NCI-H2171 (cell line): ENCODE measurements at places on chromosomes 16 and 17.

GRCh38 chr17:44850612-44851011, 2.9 kb downstream of the HIGD1B start:
- DNase-seq: peak; percentile 34

GRCh38 chr16:66322174-66322573, 44.3 kb upstream of the CDH5 start:
- DNase-seq: no peak

GRCh38 chr16:12462426-12463280, 341.0 kb downstream of the CPPED1 start:
- DNase-seq: no peak

DNA sequence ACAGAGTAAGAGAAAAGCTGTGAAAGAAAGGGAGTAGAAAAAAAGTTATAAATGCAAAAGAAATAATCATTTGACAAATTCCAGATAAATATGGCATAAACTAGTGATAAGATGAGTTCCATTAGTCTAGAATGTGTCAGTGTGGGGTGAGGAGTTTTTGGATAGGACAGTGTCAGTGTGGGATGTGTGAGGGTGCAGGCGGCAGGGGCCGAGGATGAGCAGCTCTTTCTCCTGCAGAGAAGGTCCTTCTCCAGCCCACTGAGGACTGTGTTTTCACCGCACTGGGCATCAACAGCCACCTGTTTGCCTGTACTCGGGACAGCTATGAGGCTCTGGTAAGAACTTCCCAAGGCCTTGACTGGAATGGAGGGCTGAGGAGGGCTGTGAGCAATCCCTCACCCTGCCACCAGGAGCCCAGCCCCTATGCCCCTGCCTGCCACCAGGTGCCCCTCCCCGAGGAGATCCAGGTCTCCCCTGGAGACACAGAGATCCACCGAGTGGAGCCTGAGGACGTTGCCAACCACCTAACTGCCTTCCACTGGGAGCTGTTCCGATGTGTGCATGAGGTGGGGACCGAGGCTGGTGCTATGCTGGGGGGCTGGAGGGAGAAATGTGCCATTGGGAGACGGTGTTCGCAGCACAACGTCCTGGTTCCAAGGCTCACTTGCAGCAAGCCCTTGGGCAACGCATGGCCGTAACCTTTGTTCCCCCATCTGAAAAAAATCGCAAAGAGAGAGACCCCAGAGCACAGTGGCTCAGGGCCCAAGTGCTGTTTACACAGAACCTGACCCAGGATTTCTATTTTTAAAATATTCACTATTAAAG, 13.1 kb downstream of the RAPGEFL1 start:
- DNase-seq: no peak

DNA sequence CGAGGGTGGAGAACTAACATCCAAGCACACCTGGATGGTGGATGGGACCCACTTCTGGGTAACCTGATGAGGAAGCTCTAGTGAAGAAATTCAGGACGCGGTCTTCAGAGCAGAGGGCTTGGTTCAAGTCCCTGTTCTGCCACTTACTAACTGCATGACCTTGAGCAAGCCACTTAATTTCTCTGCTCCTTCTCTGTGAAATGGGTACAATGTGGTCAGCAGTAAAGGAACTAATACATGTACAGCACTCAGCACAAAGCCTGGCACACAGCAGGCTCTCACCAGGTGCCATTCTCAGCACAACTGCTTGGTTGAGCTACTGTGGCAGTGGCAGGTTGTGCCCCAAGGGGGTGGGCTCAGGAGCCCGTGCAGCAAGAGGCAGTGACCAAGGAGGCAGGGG, 1.9 kb upstream of the OSBPL7 start:
- DNase-seq: no peak

GRCh38 chr17:2056206-2057174, 1.6 kb downstream of the HIC1 start:
- DNase-seq: no peak

GRCh38 chr17:11002417-11002816, 164.5 kb upstream of the PIRT start:
- DNase-seq: no peak

GRCh38 chr17:63019138-63019873, 53.3 kb downstream of the TANC2 start:
- no peak for DNase-seq

- no peak for DNase-seq
Observed at GRCh38 chr16:57701759-57702371, 7.3 kb downstream of the DRC7 start.

GRCh38 chr17:45040459-45040858, 11.0 kb downstream of the DCAKD start:
- no peak for DNase-seq

GRCh38 chr17:3529817-3530741, 27.5 kb downstream of the TRPV3 start:
- no peak for DNase-seq

DNA sequence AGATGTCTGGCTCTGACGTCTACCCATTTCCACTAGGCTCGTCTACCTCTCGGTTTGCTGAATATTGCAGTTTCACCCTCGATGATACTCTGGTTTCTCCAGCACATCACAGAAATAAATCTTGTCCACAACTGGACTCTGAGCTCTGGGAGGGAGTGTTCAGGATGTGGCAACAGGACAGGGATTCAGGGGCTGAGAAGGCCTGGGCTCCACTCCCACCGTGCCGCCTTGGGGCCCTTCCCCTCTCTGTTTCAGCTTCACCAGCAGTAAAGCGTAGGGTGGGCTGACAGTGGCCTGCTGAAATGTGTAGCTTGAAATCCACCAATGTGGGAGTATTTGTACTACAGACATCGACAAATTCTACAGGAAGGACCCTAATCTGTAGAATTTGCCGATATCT, 20.0 kb downstream of the TEKT1 start:
- DNase-seq: no peak

- no peak for DNase-seq
Observed at GRCh38 chr17:41029633-41030245, at the start of gene KRTAP1-4. Gene KRTAP1-4, minus strand, starts transcription at chr17:41030195. Its CDS starts 117 bp downstream, at chr17:41030078.

DNA sequence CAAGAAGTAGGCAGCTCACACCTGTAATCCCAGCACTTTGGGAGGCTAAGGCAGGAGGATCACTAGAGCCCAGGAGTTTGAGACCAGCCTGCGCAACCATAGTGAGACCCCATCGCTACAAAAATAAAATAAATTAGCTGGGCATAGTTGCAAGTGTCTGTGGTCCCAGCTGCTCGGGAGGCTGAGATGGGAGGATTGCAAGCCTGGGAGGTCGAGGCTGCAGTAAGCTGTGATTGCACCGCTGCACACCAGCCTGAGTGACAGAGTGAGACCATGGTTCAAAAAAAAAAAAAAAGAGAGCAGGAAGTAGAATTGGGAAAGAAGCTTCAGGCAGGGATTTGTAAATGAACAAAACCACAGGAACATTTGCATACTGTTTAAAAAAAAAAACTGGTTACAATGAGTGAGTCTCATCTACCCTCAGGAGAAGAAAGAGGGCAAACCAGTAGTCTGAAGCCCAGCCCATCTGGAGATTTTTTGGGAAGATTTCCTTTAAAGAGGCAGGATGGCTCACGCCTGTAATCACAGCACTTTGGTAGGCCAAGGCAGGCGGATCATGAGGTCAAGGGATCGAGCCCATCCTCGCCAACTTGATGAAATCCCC, 7.9 kb downstream of the MPV17L start:
- no peak for DNase-seq

DNA sequence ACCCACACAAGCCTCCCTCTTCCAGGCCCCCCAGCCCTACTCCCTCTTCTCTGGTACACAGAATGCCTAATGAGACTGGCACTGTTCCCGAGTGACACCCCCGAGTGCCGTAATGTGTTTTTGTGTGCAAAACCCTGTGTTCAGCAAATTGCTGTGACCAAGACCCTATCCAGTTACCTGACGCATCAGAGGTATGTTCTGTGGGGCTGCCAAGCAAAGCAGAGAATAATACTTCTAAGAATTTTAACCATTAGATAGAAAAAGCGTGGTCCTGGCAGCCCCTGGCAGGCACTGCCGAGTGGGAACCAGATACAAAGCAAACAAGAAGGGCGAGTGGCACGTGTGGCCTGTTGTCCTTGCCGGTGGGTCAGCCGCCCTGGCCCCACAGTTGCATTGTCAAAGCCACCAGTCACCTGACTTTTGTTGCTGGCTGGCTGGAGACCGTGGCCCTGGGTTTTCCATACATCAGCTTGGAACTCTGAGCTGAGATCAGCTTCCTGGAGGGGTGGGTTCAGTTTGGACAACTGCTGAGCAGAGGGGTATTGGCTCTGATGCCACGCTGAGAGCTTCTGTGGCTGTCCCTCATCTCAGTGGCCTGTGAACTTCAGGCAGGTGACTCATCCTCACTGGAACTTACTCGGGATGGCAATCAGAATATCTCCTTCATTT, 69.1 kb upstream of the BRD7 start:
- no peak for DNase-seq

- DNase-seq: no peak
Observed at GRCh38 chr17:44279346-44279665, 11.4 kb upstream of the SLC4A1 start.

GRCh38 chr17:72525225-72526015, 404.6 kb downstream of the SOX9 start:
- no peak for DNase-seq

DNA sequence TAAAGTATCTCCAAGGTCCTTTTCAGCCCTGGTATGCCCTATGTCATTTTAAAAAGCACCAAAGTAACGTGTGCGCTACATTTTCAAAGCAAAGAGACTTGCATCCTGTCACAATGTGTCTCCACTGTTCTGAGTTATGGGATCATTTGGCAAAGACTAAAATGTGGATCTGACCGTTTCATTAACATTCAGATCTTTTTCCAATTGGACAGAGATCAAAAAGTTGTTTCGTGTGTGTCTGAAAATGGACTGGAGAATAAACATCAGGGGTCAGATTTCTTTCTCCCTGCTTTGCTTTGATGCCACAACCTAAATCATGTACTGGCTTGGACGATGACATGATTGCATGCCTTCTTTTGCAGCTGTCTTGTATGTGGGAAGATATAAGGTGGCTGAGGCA, 136.0 kb upstream of the NOG start:
- no peak for DNase-seq

DNA sequence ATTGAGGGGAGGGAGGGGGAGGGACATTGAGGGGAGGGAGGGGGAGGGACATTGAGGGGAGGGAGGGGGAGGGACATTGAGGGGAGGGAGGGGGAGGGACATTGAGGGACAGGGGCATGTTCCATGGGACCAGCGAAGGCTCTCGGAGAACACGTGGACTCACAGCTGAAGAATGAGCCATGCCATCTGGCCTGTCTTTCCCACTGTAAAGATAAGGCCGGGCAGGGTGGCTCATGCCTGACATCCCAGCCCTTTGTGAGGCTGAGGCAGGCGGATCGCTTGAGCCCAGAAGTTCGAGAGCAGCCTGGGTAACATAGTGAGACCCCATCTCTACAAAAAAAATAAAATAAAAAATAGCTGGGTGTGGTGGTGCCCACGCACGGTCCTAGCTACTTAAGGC, 32.5 kb downstream of the RPH3AL start:
- DNase-seq: peak; percentile 26

DNA sequence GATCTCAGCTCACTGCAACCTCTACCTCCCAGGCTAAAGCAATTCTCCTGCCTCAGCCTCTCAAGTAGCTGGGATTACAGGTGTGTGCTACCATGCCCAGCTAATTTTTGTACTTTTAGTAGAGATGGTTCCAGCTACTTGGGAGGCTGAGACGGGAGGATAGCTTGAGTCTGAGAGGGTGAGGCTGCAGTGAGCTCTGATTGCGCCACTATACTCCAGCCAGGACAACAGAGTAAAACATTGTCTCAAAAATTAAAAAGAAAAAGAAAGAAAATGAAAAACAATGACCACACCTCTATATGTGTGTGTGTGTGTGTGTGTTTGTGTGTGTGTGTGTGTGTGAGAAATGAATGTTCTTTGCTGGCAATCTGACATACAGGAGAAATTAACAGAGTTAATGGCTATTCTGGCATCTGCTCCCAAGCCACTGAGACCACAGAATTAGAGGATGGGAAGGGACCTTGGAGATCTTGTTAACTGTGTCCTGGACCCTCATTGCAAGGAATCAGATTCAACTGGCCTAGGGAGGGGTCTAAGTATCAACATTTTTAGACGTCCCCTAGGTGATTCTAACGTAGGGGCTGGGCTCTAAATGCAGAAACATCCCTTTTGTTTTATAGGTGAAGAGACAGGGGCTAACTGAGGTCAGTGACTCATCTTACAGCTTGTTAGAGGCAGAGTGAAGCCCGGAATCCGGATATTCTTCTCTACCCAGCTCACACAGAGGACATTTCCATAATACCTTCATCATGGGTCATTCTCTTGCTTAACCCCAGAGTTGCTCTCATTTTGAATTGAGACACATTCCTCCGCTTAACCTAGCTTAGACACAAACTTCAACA, 16.4 kb upstream of the MARCHF10 start:
- no peak for DNase-seq

DNA sequence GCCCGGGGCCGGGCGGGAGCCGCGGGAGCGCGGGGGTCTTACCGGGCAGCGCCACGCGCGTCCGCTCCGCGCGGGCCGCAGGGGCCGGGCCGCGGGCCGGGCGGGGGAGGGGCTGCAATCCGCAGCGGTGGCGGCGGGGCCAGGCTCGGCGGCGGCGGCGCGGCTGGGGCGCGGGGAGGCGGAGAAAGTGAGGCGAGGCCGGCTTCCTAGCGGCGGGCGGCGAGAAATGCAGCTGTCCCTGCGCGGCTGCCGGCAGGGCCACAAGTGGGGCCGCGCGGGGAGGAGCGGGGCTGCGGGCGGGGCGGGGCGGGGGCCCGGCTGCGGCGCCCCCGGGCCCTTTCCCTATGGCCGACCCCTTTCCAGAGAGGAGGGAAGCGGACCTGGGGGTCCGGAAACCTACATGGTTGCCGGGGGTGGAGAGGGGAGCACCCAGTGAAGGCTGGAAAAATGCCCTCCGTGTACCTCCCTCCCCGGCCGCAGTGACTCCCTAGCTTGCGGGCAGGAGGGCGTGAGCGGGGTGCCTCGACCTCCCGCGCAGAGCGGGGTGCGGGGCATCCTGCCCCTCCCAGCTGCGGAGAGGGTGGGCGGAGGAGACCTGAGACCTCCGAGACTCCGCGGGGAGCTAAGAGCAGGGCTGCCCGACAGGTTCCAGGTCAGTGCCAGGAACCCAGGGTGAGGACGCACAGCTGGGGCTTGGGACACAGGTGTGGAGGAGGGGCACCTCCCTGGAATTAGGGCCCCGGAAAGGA, at the start of gene CUEDC1:
Gene CUEDC1, minus strand, starts transcription at position 230 of the 749 bp plus-strand sequence. CDS start 69,848 bp downstream, outside the sequence.
- peak; percentile 73 for DNase-seq

GRCh38 chr16:3546986-3547682, 30.1 kb downstream of the NLRC3 start:
- DNase-seq: no peak

DNA sequence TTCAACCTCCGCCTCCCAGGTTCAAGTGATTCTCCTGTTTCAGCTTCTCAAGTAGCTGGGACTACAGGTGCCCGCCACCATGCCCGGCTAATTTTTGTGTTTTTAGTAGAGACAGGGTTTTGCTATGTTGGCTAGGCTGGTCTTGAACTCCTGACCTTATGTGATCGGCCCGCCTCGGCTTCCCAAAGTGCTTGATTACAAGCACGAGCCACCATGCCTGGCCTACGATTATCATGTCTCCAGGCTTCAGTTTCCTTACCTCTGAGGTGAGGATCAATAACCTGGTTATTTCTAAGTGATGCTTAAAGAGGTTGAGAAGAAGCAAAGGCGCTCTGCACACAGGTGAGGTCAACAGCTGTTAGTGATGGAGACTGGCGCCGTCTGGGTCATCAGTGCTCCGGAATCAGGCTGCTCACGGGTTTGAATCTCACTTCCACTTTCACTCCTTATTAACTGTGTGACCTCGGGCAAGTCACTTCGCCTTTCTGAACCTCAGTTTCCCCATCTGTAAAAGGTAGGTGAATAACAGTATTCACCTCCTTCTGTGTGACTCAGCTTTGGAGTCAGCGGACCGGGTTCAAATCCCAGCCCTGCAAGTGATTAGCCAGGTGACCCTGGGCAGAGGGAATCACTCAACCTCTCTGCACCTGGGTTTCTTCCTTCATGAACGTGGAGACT, 745 bp upstream of the ABCC1 start:
- DNase-seq: no peak
